Activated CD8-positive, alpha-beta memory T cell treated with anti-CD3 and anti-CD28 coated beads for 4 hours (primary cell): ENCODE measurements at places on chromosomes 16 and 17.

DNA sequence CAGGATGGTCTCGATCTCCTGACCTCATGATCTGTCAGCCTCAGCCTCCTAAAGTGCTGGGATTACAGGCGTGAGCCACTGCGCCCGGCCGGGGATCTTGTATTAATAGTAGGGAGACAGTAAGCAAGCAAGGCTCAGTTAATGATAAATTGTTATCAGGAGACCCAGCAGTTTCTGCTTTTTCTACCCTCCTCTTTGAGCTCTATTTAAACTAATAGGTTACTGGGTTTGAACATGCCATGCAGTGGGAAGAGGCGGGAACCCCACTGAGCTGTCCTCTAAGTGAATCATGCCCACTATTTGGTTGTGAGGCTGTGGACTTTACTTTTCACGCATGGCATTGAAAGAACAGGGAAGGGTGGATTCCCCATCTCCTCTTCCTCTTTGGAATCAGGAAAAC is 223.9 kb downstream of the WWOX start:
- no peak for DNase-seq

DNA sequence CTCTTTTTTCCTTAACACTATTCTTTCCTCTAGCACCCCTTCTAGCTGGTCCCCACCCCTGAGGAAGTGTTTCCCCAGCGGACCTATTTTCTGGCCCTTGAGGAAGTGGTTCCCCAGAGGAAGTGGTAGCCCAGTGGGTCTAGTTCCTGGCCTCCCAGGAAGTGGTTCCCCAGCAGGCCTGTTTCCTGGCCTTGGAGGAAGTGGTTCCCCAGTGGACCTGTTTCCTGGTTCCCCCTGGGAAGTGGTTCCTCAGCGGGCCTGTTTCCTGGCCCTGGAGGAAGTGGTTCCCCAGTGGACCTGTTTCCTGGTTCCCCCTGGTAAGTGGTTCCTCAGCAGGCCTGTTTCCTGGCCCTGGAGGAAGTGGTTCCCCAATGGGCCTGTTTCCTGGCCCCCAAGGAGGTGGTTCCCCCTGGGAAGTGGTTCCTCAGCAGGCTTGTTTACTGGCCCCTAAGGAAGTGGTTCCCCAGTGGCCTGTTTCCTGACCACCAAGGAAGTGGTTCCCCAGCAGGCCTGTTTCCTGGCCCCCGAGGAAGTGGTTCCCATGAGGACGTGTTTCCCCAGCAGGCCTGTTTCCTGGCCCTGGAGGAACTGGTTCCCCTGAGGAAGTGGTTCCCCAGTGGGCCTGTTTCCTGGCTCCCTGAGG is 58.3 kb downstream of the NTN1 start:
- no peak for DNase-seq

DNA sequence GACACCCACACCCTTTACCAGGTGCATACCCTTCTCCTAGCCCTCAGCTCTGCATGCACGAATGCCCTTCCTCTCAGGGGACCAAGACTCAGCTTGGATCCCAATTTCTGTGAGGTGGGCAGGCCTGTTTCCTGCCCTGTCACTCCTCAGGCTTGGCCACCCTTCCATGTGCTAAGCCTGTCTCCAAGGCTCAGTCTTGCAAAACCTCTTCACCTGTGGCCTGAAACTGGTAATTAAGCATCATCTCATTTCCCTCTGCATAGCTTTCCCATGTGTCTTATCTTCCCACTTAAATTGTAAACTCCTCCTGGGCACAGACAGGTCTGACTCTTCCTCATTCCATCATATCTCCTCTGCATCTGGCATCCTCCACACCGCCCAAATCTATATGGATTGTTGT is 31.0 kb upstream of the SMPD3 start:
- no peak for DNase-seq

GRCh38 chr17:37637956-37638355 is 5.3 kb downstream of the DDX52 start:
- no peak for DNase-seq

DNA sequence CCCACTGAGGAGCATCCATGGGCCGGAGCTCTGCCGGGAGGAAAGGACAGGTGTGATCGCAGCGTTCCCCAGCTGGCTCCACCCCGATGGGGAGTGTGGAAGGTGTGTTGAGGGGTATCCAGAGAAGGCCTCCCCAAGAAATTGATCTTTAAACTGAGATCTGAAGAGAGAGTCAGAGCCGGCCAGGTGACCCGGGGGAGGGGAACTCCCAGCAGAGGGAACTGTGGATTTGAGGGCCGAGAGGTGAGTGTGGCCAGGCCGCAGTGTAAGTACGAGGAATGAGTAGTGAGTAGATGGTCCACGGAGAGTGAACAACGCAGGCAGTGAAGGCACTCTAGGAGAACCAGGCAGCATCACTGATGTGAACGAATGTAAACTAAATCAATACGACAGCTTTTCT is 80.2 kb downstream of the RPTOR start:
- DNase-seq, result no peak

- DNase-seq, result no peak
Measured at GRCh38 chr17:12463102-12463501, 202.6 kb upstream of the MYOCD start.

DNA sequence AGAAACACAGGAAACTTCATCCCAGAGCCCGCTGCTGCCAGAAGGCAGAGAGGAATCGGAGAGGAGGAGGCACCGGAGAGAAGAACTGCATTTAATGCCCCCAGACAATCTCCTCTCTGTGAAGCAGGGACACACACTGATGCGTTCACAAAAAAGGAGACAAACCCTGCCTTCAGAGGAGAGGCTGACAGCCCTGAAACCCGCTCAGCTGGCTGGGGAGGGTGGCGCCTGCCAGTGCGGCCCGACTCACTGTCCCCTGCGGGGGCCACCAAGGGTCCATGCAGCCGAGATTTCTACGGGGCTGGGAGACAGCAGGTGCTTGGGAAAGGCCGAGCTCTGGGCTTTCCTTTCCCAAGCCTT is 21.9 kb upstream of the CACNG1 start:
- no peak for DNase-seq

- DNase-seq, result peak; percentile 29
Measured at GRCh38 chr16:88437367-88437964, 15.6 kb upstream of the ZFPM1 start.

GRCh38 chr17:63956296-63956920 is 16.3 kb downstream of the SCN4A start:
- DNase-seq, result no peak
